ENCODE measurements at places on chromosomes 12 and 14. TPM values are rescaled to one million over a fixed set of nuclear protein-coding genes. Genes with fewer than 3 reads are reported as not detected.

The TAS2R14 gene
- total RNA-seq, result 3.1 TPM

The ST8SIA1 gene
- not detected for total RNA-seq

The SERPINA1 gene
- 0.31 TPM for total RNA-seq

The CPM gene
- 10.1 TPM for total RNA-seq

The SIX4 gene
- total RNA-seq, result not detected

The PTGDR gene
- not detected for total RNA-seq

The BBOF1 gene
- 1.6 TPM for total RNA-seq

The ACOT6 gene
- total RNA-seq, result not detected

The TCP11L2 gene
- total RNA-seq, result 48.0 TPM

The PSMD9 gene
- 35.9 TPM for total RNA-seq

The LALBA gene
- not detected for total RNA-seq

The CRACR2A gene
- total RNA-seq, result 22.7 TPM

The FAM181A gene
- not detected for total RNA-seq

The KRT6B gene
- total RNA-seq, result not detected

The ARHGEF25 gene
- not detected for total RNA-seq

The KERA gene
- total RNA-seq, result not detected

The GPR162 gene
- total RNA-seq, result not detected
